Endothelial cell of coronary artery (primary cell): ENCODE measurements at places on chromosomes 13 and 19. TPM values are rescaled to one million over a fixed set of nuclear protein-coding genes. Genes with fewer than 3 reads are reported as not detected.

FPR1 gene
- not detected in 2 replicates for total RNA-seq

ZNF816 gene
- 6.9 and 8.3 TPM in 2 replicates for total RNA-seq

SCGB2B2 gene
- 0.09 and 0.27 TPM in 2 replicates for total RNA-seq

PTH2 gene
- not detected in 2 replicates for total RNA-seq

APOC4 gene
- total RNA-seq = not detected in 2 replicates

SGCG gene
- total RNA-seq = 0.56 TPM in 1 of 2 replicates, not detected in the other

FXYD3 gene
- not detected in 2 replicates for total RNA-seq

TINCR gene
- under 0.01 and 0.09 TPM in 2 replicates for total RNA-seq

BCAM gene
- total RNA-seq = 15.7 and 21.9 TPM in 2 replicates

XAB2 gene
- 22.9 and 31.9 TPM in 2 replicates for total RNA-seq

EBI3 gene
- 0.18 and 0.66 TPM in 2 replicates for total RNA-seq

LMTK3 gene
- under 0.01 and 0.28 TPM in 2 replicates for total RNA-seq

GPR183 gene
- not detected in 2 replicates for total RNA-seq

LGALS4 gene
- total RNA-seq = 0.09 TPM in 1 of 2 replicates, not detected in the other

C13orf42 gene
- 0.09 TPM in 1 of 2 replicates, not detected in the other for total RNA-seq
